ENCODE measurements at places on chromosomes 5 and 9. TPM values are rescaled to one million over a fixed set of nuclear protein-coding genes. Genes with fewer than 3 reads are reported as not detected.

The TMEM171 gene
- total RNA-seq = 4.4 TPM

The INSL6 gene
- not detected for total RNA-seq

The SV2C gene
- total RNA-seq = not detected

The UBLCP1 gene
- 23.1 TPM for total RNA-seq

The AGXT2 gene
- not detected for total RNA-seq

The PCA3 gene
- total RNA-seq = under 0.01 TPM

All from subcutaneous preadipocyte (primary cell).